ENCODE measurements at places on chromosomes 2 and 18.

DNA sequence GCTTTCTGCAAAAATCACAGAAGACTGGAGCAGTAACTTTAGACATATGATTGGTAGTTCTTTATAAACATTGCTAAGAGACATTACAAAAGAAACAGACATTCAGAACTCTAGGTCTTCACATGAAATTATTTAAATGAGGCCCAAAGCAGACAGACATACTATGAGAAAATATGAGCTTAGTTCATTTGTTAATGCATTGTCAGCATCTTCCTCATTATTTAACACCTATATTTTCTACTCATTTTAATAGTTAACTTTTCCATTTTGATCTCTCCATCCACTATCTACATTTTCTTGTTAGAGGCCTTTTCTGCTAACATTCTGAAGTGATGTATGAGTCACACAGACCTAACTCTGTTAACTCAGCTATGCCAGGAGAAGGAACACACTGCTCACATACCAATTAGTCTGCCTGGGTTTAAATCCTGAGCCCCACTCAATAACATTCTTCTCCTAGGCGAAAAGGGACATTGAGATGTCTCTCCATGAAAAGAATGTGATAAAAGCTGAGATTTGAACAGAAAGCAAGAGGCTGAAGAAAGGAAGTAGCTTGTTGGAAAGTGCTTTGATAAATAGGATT is 400.3 kb upstream of the PKDCC start:
- no peak overlapping the region for H3K4me3 ChIP-seq
- no peak for DNase-seq
- no peaks in the 10 kb centered on the region for H3K27me3 ChIP-seq

DNA sequence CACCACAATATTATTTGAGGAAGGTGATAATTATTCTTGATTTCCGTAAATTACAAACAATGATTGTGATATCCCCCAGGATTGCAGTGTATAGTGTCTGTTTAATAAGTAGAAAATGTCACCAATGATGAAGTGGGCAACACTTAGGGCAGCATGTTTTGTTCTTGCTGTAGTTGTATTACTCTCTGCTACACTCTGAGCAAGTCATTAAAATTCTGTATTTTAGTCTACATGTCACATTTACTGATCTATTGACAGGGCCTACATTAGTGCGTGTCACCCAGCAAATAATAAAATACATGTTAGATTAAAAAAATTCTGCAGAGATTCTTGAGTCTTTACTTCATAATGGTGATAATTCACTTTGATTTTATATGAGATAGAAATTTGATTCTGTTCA is 247.6 kb downstream of the TMX3 start:
- H3K27me3 ChIP-seq = no peaks in the 10 kb centered on the region
- H3K4me1 ChIP-seq = no peaks in the 10 kb centered on the region
- H3K27ac ChIP-seq = no peak overlapping the region
- no peak overlapping the region for H3K4me3 ChIP-seq
- no peak for DNase-seq

DNA sequence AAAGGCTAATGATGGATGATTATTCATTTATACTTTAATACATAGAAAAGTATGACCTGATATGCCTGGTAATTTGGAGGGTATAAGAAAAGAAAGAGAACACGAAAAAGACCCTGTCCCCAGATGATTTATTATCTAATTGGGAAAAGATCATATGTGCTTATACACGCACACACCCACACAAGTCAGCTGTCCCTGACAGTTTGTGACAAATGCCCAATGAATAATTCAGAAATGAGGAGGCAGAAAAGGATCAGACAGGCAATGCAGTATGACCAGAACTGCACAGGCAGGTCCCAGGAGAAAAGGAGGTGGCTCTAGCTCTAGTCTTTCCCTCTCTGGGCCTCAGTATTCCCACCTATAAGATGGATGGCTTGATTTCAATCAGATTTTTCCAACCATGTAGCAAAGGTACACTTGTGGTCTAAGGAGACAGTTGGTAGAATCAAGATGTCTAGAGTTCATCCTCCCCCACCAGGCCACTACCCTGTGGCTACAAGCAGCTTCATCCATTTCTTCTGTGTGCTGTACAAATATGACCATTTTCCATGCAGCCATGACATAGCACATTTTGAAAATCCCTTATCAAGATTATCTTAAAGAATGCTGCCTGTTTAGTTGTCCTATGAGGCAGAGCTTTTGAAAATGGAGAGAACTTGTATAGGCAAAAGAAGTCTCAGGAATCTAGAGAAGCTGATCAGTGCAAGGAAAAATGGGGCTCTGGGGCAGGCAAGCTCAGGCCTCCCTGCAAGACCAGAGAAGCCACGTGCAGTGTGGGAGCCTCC is 19.7 kb downstream of the CYRIA start:
- H3K27me3 ChIP-seq = no peaks in the 10 kb centered on the region
- no peaks in the 10 kb centered on the region for H3K4me1 ChIP-seq
- H3K36me3 ChIP-seq = no peaks in the 10 kb centered on the region
- H3K4me3 ChIP-seq = no peak overlapping the region
- no peak for DNase-seq

- no peaks in the 10 kb centered on the region for H3K36me3 ChIP-seq
- H3K27ac ChIP-seq = no peak overlapping the region
- no peak for DNase-seq
- no peaks in the 10 kb centered on the region for H3K4me1 ChIP-seq
- H3K4me3 ChIP-seq = no peak overlapping the region
These were observed 165.9 kb upstream of the ID2 start for GRCh38 chr2:8515864-8516533.

DNA sequence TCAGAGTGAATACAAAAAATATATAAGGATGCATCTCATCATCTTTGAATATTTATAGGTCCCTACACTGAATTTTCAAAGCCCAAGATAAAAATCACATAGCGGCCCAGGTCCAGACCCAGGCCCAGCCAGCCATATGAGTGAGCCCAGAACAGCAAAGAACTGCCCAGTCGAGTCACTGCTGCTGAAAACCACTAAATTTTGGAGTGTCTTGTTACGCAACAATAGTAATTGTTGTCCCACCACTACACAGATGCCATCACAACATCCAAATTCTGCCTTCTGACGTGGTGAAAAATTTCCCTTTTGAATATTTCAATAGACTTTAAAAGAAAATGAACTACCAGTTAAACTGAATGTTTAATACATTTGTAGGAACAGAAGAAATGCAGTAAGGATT is 5.7 kb downstream of the C18orf32 start:
- no peaks in the 10 kb centered on the region for H3K36me3 ChIP-seq
- no peaks in the 10 kb centered on the region for H3K27me3 ChIP-seq
- H3K4me1 ChIP-seq = no peaks in the 10 kb centered on the region

DNA sequence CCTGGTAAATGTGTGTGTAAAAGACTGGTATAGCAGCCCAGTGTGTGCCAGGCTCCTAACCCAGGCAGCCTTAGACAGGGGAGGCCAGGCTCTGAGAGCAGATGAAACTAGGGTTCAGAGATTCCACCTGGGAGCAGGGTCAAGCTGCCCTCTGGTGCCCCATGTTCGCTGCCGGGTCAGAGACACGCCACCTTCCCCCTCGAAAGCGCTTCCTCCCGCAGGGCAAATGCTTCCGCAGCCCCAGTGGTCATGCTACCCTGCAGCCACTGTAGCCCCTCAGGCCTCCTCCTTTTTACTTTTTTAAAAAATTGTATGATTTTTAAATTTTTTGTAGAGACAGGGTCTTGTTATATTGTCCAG is 10.6 kb upstream of the KLF11 start:
- no peak overlapping the region for H3K4me3 ChIP-seq
- H3K4me1 ChIP-seq = peaks cover 29% of the 10 kb centered on the region
- no peak for DNase-seq
- H3K36me3 ChIP-seq = no peaks in the 10 kb centered on the region
- H3K27me3 ChIP-seq = no peaks in the 10 kb centered on the region

GRCh38 chr18:46346213-46346612 is 242.0 kb downstream of the HAUS1 start:
- no peak overlapping the region for H3K4me3 ChIP-seq
- no peak overlapping the region for H3K27ac ChIP-seq
- no peak for DNase-seq
- H3K36me3 ChIP-seq = no peaks in the 10 kb centered on the region
- H3K27me3 ChIP-seq = no peaks in the 10 kb centered on the region
- H3K4me1 ChIP-seq = peaks cover 28% of the 10 kb centered on the region

DNA sequence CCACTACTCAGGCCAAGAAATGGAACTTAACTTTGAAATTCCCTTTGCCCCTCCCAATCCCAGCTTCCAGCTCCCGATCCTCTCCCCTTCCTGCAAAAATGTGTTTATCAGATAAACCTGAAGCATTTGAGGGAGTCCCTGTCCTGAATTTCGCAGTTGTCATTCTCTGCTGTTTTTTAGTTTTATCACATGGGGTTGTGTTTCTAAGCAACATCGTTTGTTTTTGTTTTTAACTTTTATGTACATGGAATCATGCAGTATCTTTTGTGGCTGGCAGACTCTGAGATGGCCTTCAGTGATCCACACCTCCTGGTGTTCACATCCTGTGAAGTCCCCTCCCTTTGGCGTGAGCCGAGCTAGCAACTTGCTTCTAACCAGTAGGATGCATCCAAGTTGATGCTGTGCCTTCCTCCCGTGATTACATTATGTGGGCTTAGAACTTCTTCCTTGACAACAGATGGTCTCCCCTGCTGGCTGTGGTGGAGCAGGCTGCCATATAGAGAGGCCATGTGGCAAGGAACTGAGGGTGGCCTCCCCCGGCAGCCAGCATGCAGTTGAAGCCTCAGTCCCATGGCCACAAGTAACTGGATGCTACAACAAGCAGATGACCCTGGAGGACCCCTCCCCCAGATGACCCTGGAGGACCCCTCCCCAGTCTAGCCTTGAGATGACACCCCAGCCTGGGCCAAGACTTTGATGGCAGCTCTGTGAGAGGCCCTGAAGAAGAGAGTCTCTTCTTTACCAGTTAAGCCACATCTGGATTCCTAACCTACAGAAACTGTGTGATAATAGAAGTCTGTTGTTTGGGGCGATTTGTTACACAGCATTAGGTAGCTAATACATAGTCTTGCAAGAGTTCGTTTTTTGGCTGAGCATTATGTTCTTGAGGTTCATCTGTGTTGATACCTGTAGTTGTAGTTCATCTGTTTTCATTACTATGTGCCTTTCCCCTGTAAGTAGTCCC is 27.7 kb downstream of the SH3BP4 start:
- DNase-seq = no peak
- H3K27me3 ChIP-seq = no peaks in the 10 kb centered on the region
- H3K36me3 ChIP-seq = no peaks in the 10 kb centered on the region
- peak overlapping the region; percentile 88 for H3K27ac ChIP-seq

- H3K4me3 ChIP-seq = peak within 1 kb of the TSS; percentile 59
- no peaks in the 10 kb centered on the region for H3K27me3 ChIP-seq
- peak within 1 kb of the TSS; percentile 65 for H3K27ac ChIP-seq
- peak; percentile 77 for DNase-seq
- H3K4me1 ChIP-seq = no peaks in the 10 kb centered on the region
- no peaks in the 10 kb centered on the region for H3K36me3 ChIP-seq
These were observed at the start of gene VAMP8 for GRCh38 chr2:85577386-85578242. VAMP8 (plus strand) TSS chr2:85577586; CDS start chr2:85577647, 61 bp downstream.

- no peaks in the 10 kb centered on the region for H3K36me3 ChIP-seq
- H3K4me3 ChIP-seq = peak overlapping the region; percentile 51
- H3K27ac ChIP-seq = no peak overlapping the region
- peaks cover 11% of the 10 kb centered on the region for H3K27me3 ChIP-seq
- peak; percentile 63 for DNase-seq
These were observed 618 bp upstream of the LYPD1 start for GRCh38 chr2:132670496-132671150.

DNA sequence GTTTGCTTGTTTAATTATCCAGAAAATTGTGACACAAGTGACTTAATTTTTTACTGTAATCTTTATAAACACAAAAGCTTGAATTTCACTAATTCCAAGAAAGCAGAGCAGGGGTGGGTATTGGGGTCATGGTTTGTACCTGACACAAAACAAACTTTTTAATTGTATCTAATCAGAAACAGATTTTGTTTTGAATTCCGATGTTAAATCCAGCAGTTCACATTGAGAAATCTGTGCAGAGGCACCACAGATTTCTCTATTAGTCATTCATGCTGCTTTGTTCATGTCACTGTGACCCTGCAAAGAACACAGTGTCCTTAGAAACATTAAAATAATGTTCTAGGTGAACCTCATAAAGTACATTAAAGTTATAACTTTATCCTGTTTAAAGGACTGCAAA is 443.4 kb downstream of the NYAP2 start:
- H3K4me3 ChIP-seq = no peak overlapping the region
- no peaks in the 10 kb centered on the region for H3K4me1 ChIP-seq
- no peaks in the 10 kb centered on the region for H3K36me3 ChIP-seq
- H3K27me3 ChIP-seq = no peaks in the 10 kb centered on the region
- DNase-seq = no peak

DNA sequence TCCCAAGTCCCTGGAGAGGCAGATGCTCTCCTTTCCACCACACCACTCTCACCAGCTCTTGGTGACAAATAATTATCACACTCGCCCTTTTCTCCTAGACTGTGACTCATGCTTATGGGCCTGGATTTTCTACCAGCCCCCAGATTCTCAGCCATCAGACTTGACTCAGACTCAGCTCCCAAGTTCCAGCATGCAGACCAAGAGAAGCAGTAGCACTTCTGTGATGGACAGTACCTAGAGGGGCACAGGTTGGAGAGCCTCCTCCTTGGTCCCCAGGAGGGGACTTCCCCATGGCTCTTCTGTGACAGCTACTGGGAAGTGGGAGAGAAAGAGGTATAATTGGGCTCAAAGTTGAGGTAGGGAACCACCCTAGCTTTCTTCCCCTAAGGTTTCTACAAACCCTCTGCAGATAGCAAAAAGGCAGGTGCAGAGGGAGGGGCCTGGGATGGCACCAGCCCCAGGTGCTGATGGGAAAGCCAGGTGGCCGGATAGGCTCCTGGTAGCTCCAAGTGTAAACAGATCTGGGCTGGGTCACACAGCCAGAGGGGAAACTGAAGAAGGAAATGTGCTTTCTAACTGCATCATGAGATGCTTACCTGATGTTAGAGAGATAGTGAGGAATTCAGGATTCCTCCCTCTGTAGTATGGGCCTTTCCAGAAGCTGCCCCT is 4.1 kb downstream of the TCF23 start:
- H3K27ac ChIP-seq = no peak overlapping the region
- H3K27me3 ChIP-seq = no peaks in the 10 kb centered on the region
- no peaks in the 10 kb centered on the region for H3K4me1 ChIP-seq

- no peaks in the 10 kb centered on the region for H3K27me3 ChIP-seq
- no peak overlapping the region for H3K4me3 ChIP-seq
- no peak overlapping the region for H3K27ac ChIP-seq
- DNase-seq = no peak
These were observed 416.6 kb downstream of the TMX3 start for GRCh38 chr18:68298330-68298729.

DNA sequence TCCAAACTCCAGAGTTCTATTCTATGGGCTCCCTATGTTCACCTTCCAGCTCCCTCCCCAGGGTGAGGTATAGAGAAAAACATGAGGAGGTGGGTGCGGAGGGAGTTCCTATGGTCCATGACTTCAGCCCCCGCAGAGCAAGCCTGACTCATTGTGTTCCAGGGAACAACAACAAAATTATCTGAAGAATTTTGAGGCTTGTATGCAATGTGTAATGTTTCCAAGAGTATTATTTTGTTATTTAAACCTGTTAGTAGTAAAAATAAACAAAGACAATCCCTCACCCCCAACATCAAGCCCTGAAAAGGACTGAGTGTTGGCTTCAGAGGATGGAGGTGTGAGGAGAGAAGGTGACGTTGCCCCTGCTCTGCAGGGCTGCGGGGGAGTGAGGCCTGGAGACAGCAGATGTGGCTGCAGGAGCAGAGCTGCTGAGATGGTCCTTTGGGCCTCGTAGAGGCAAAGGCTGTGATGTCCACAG is 29.0 kb downstream of the LAMA3 start:
- no peak for DNase-seq
- H3K4me1 ChIP-seq = no peaks in the 10 kb centered on the region
- H3K36me3 ChIP-seq = no peaks in the 10 kb centered on the region
- no peaks in the 10 kb centered on the region for H3K27me3 ChIP-seq
